Stomach (tissue), 19 donors: ENCODE measurements at places on chromosomes 4 and X. TPM values are rescaled to one million over a fixed set of nuclear protein-coding genes. Genes with fewer than 3 reads are reported as not detected.

DNA sequence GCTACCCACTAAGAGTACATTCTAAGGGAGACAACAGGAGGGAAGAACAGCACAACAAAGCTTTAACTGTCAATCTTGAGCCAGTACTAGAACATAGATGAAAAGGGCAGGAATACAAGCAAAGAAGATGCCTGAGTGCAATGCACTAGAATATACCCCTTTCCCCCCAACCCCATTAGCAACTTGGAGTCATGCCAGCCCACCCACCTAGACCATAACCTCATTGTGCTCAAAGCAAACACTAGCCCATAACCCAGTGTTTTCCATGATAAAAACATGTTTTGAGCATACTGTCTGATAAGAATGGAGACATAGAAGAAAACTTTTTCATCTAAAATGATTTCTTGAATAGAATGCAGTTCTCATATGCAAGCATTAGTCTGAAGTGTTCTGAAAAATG, 183.2 kb downstream of the RAP1GDS1 start:
- no peak for DNase-seq

GRCh38 chr4:56468097-56468422, 643 bp downstream of the SRP72 start:
- DNase-seq, result peak; percentile 37

The LNX1 gene
- total RNA-seq, result 11.6 TPM

GRCh38 chrX:39854772-39855747, 242.7 kb downstream of the BCOR start:
- peak; percentile 52 for DNase-seq

GRCh38 chr4:7565483-7565882, 130.8 kb upstream of the PSAPL1 start:
- no peak for DNase-seq

DNA sequence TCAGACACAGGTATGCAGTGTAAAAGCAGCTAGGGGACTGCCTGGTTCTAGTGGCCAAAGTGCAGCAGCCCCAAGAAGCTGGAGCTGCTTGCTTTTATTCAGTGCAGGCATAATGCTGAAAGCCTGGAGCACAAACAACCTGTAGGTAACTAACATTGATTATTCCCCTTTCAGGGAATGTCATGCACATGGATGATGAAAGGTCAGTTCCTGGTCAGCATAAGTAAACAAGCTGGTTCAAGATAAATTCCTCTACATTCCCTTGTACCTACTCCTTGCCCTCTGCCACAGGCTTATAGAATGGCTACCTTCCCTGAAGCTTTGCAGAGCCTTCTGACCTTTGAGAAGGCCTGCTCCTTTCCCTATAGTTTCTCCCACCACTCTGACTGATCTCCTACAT, 1318.5 kb upstream of the ADGRL3 start:
- DNase-seq, result no peak

GRCh38 chrX:46294234-46294633, 251.0 kb downstream of the ZNF674 start:
- DNase-seq, result no peak
